ENCODE measurements at places on chromosomes 7 and 10.
A peak's percentile ranks its signal among the peaks of the same experiment; 100 is the strongest.

- DNase-seq, result no peak
Measured at GRCh38 chr7:105339404-105340323, 49.1 kb downstream of the SRPK2 start.

DNA sequence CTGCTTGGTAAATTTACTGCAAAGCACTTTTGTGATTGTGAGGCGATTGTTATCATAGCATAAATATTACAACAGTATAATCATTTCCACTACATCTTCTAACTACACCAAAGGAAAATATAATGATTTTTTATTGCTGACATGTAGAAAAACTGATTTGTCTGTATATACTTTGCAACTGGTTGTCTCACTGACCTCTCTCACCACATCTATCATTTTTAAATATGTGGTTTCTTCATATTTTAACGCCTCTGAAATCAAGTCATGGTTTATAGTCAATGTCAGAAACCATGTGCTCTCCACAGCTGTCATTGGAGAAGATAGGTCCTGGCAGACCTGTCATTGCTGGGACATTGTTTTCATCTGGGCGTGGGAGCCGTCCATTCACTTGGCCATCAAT, 315.4 kb upstream of the KLF6 start:
- DNase-seq, result no peak

- no peak for DNase-seq
Measured at GRCh38 chr7:150784954-150785353, 15.2 kb downstream of the TMEM176B start.

- DNase-seq, result no peak
Measured at GRCh38 chr7:52791176-52791700, 244.2 kb upstream of the POM121L12 start.

- no peak for DNase-seq
Measured at GRCh38 chr10:4514445-4515108, 311.4 kb upstream of the AKR1E2 start.

- DNase-seq, result no peak
Measured at GRCh38 chr10:51106311-51106945, 32.1 kb downstream of the PRKG1 start.

GRCh38 chr10:75825235-75825634, 393.8 kb downstream of the LRMDA start:
- DNase-seq, result no peak

DNA sequence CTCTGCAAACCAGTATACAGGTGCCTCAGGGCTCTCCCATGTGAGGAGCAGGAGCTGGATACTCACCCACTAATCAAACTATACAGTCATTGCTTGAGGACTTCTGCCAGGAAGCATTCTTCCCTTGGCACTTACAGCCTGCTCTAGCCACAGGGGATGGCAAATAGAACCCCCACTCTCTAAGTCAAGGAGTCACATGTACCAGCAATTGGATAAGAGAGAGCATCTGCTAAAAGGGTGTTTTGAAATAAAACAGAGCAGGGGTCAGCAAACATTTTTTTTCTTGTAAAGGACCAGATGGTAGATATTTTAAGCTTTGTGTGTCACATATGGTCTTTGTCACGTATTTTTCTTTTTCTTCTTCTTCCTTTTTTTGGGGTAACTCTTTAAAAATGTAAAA, 865.2 kb upstream of the GHITM start:
- no peak for DNase-seq

DNA sequence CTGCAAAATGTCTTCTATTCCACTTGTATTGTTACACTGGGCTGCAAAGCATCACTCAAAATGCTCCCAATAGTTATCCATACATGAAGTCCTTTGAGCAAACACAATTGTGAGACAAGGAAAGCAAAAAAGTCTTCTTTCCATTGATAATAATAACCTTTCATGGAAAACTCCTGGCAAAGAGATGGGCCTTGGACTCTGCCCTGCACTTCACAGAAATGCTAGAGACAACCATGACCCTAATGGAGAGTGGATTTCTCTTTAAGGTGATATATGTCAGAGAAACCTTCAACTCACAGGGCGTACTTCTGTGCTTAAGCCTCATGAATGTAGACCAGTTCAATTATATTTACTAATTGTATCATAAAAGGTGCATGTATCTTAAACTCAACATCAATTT, 19.4 kb downstream of the SLC26A3 start:
- no peak for DNase-seq

DNA sequence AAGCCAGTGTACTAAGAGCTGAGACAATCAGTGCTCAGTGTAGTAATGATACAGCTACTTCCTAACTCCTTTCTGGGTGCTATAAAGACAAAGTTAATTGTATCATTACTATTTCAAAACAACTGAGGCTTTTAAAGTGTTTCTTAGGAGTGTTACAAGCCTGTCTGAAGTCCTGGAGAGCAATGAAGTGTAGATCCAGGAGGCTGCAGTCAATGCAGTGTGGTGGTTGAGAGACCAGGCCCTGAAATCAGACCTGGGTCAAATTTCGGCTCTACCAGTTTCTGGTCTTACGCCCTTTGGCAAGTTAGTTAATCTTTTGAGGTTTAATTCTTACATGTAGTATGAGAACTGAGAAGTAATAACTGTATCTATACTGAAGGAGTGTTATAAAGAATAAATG, 387.0 kb downstream of the SDK1 start:
- no peak for DNase-seq

- DNase-seq, result no peak
Measured at GRCh38 chr7:100682228-100682741, 8.7 kb downstream of the GNB2 start.

DNA sequence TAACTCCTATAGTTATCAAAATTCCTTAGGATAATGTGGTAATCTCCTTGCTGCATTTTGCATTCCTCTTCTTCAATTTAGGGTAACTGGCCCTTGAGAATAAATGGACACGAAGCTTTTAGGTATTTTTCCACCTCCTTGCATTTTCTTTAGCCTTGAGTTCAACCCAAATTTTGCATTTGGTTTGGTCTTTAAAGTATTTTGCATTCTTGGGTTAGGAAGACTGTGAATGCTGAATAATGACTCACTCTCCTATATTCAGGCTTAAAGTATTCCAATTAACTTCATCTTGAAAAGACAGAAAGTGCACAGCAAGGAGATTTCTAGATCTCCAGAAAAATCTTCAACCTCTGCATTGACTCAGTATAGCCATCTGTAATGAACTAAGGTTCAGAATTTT, 47.3 kb downstream of the TFPI2 start:
- peak; percentile 28 for DNase-seq

DNA sequence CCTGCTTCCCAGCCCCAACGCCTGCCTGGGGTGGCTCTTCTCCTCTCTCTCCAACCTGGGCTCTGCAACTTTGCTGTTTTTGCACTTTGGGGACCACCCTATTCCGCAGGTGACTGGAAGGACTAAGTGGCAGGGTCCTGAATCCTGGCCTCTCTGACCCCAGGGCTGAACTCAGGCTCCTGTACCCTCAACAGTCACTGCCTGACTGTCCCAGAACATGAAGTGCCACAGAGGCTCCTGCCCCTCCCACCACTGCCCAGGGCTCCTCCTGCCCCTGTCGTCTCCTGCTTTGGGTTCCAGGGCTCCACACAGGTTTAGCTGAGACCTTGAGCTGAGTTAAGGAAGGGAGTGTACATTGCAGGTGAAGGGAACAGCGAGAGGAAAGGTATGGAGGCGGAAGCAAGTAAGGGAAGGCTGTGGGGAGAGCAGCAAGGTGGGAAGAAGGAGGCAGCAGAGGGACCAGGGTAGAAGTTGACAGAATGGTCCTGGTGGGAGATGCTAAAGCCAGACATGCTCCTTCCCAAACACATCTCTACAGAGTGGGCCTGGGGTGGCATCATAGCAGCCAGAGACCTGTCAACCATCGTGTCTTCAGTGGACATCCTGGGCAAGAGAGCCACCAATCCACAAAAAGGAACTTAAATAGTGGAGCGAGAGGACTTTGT, 5.7 kb upstream of the GRID1 start:
- DNase-seq, result no peak

- DNase-seq, result no peak
Measured at GRCh38 chr7:113784316-113784715, 134.5 kb downstream of the PPP1R3A start.

DNA sequence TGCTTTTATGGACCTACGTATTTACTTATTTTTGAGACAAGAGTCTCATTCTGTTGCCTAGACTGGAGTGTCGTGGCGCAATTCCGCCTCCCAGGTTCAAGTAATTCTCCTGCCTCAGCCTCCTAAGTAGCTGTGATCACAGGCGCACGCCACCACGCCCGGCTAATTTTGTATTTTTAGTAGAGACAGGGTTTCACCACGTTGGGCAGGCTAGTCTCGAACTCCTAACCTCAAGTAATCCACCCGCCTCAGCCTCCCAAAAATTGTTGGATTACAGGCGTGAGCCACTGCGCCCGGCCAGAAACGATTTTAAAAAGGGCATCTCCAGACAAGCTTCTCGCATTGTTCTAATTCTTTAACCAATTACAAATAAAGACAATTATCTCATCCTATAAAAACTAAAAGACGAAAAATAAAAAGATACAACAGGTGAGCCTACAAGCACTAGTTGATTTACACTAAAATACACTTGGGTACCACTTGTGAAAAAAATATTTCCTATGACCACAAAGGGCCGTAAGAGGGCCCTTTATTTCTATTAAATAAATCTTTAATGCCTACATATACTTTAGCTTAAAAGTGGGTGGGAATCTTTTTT, 2.4 kb downstream of the TRA2A start:
- DNase-seq, result no peak

GRCh38 chr7:41809940-41810576, 107.2 kb upstream of the INHBA start:
- no peak for DNase-seq

- no peak for DNase-seq
Measured at GRCh38 chr7:97858221-97858620, 14.0 kb downstream of the ASNS start.

DNA sequence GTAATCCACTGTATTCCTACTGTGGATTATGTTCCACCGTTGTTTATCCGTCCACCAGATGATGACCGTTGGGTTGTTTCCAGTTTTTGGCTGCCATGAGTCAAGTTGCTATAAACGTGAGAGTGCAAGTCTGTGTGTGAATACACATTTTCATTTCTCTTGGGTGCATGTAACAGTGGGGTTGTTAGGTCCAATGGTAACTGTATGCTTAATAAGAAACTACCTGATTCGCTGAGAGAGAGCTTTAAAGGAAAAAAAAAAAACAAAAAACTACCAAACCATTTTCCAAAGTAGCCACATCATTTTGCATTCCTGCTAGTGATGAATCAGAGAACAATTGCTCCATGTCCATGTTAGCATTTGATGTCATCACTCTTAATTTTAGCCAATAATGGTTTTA, 15.9 kb downstream of the UBN2 start:
- DNase-seq, result peak; percentile 10

GRCh38 chr7:1978656-1979590, 253.8 kb downstream of the MAD1L1 start:
- DNase-seq, result no peak

- no peak for DNase-seq
Measured at GRCh38 chr10:14564268-14564744, 210.4 kb downstream of the FAM107B start.

GRCh38 chr10:29591651-29591968, 43.2 kb downstream of the SVIL start:
- DNase-seq, result no peak

GRCh38 chr7:140036224-140036962, 26.4 kb downstream of the PARP12 start:
- DNase-seq, result no peak

DNA sequence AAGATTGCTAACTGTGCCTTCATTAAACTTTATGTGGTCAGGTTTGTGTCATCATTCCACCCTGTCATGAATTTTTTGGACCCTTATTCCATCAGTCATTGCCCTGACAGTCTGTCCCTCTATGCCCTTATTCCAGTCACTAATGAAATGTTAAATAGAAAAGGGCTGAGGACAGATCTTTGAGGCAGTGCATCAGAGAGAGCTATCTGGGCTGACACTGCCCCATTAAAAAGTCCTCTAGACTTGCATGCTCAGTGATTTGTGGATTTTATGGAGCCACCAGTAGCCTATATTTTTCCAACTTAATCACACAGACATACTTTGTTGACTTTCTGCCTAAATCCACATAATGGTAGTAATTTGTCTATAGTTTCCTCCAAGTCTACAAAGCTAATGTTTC, 264.7 kb upstream of the YAE1 start:
- no peak for DNase-seq

GRCh38 chr10:12631787-12632562, 282.6 kb downstream of the CAMK1D start:
- no peak for DNase-seq

All from BJ (cell line).